ENCODE measurements at places on chromosomes 5 and 9.
A peak's percentile ranks its signal among the peaks of the same experiment; 100 is the strongest.

DNA sequence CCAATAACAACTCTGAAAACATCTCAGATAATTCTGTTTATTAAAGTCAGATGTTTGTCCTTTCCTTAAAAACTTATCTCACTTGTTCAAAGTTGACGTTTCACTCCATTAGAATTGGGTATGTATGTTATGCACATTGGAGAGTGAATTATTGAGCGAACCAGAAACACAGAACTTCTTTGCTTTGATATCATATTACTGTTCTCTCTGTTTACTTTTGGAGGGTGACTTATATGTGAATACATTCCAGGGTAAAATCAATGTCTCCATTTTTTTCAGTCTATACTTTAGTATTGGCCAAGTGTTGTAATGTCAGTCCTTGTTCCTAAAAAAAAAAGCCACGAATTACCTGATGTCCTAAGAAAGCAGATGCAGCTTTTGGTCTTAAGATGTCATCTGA lies 307.4 kb downstream of the CSNK1G3 start:
- DNase-seq, result no peak

DNA sequence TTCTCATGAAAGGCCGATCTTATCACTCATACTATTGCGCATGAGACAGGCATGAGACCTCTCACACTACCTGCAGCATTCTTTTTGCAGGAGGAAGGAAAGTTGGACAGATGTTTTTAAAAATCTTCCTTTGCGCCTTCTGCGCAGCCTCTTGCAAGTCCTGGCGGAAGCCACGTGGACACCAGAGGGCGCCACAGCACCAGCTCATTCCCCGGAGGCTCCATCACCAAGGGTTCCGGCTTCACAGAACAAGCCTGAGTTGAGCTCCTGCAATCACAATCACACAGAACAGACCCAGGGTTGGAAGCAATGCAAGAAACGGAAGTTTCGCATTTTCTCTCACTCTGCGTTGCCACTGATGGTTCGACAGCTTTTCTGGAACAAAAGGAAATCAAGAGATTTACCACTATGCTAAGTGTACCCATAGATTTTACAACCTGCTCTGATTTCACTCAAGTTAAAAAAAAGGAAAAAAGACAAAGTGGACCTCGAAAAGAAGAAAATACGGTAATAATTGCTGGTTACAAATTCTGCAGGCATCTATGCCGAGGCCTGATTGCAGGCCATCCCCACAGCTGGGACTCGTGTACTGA lies 304.7 kb upstream of the MSX2 start:
- peak; percentile 77 for DNase-seq

DNA sequence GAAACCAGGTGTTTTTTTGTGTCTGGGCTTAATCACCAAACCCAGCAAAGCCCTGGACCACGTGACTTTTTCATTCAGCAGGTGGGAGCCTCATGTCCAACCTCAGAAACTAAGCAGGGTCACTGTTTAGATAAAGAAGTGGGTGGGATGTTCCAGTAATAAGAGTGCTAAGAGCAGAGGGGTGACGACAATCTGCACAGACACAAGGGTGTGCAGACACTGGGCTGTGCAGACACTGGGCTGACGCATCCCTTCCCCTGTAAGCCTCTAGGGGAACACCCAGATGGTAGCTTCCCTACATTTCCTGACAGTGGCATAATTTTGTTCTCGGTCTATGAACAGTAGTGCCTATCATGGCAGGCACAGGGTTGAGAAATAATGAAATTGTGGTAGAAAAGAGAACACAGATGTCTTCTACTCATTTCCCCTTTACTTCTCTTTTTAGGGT lies 85.1 kb downstream of the SAXO1 start:
- DNase-seq, result no peak

GRCh38 chr5:129771058-129771838 lies 23.4 kb downstream of the MINAR2 start:
- peak; percentile 40 for DNase-seq

- no peak for DNase-seq
These were observed 326.5 kb downstream of the SH3GL2 start for GRCh38 chr9:17905366-17905765.

GRCh38 chr5:80101993-80102392 lies 66.8 kb downstream of the THBS4 start:
- no peak for DNase-seq

- no peak for DNase-seq
These were observed 311.3 kb downstream of the GADD45G start for GRCh38 chr9:89916001-89916597.
